ENCODE measurements at places on chromosomes 16 and 17.

GRCh38 chr16:65662256-65662655 lies 540.4 kb upstream of the CDH11 start:
- DNase-seq: no peak

DNA sequence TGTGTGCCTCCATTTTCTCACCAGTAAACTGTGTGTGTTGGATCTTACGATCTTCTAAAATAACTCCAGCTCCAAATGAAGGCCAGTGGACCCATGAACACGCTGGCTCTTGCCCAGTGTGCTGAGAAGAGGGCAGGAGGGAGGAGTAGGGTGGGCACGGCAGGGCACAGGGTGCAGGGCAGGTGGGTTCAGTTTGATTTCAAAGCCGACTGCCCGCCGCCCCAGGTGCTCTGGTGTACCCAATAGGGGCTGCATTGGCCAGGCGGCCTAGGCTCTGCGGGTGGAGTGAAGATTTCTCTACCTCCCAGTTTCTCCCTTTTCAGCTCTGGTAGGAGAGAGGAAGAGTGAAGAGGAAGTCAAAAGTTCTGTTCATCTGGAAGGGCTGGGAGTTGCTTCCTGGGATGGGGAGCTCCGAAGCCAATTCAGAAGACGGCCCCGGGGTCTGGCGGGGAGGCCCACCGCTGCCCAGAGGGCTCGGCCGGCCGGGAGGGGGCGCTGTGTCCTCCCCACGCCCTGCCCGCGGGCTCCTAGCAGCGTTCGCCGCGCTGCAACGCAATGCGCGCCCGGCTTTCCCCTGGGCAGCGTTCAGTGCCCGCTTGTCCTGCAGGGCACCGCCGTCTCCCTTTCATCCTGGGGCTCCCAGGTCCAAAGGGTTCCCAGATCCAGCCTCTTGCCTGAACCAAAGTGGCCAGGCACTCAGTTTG lies 1.1 kb upstream of the CRHR1 start:
- peak; percentile 37 for DNase-seq

GRCh38 chr17:18141210-18141803 lies 32.8 kb downstream of the MYO15A start:
- DNase-seq: no peak

- DNase-seq: no peak
Measured at GRCh38 chr17:70366386-70366785, 197.1 kb downstream of the KCNJ2 start.

GRCh38 chr17:14067347-14067746 lies 2.0 kb upstream of the COX10 start:
- DNase-seq: no peak

GRCh38 chr16:86089991-86090390 lies 191.0 kb downstream of the IRF8 start:
- no peak for DNase-seq

GRCh38 chr17:80008848-80009247 lies 26.8 kb downstream of the TBC1D16 start:
- DNase-seq: no peak

GRCh38 chr17:51734462-51734861 lies 424.1 kb downstream of the CA10 start:
- DNase-seq: peak; percentile 2

GRCh38 chr17:35119370-35120165 lies at the start of gene RAD51D:
Gene RAD51D (minus strand): TSS chr17:35119860. CDS start chr17:35119613, 247 bp downstream.
- peak; percentile 64 for DNase-seq

DNA sequence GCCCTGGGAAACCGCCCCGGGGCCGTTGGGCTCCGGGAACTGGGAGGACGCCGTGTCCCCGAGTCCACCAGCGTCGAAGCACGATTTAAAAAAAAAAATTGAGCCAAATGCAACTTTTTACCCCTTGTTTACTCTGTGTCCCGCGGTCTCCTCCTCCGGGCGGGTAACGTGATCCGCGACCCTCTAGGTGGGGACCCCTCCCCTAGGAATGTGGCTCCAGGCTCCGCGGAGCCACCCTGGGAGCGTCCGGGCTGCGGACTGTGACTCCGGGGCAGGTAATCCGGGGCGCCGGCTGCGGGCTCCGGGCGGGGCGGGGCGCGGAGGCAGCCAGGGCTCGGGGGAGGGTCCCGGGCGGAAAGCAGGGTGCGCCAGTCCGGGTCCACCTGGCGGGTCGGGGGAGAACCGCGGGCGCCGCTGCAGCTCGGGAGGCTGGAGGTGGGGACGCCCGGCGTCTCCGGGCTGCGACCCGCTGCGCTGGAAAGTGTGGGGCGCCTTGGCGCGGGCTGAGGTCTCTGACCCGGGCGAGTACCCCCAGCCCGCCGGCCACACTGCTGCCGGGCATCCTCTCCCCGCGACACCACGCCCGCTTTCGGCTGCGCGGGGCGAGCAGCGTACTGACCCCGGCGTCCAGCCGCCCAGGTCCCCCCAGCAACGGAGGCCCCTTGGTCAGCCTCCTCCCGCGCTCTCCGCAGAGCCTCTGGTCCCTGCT lies 852 bp upstream of the HELZ start:
- DNase-seq: no peak

GRCh38 chr16:79267781-79268180 lies 332.8 kb downstream of the MAF start:
- DNase-seq: no peak

All from stimulated activated CD4-positive, alpha-beta T cell treated with anti-CD3 and anti-CD28 coated beads, Interleukin-1b, Interleukin-23, amount 100 ng/mL, for 24 hours (primary cell).